ENCODE measurements at places on chromosomes 13 and 19. TPM values are rescaled to one million over a fixed set of nuclear protein-coding genes. Genes with fewer than 3 reads are reported as not detected.

GRCh38 chr19:3108775-3109174, 14.6 kb downstream of the GNA11 start:
- H3K36me3 ChIP-seq: no peaks in the 10 kb centered on the region
- peaks cover 15% of the 10 kb centered on the region for H3K4me1 ChIP-seq
- H3K27ac ChIP-seq: no peak overlapping the region
- no peak overlapping the region for H3K4me3 ChIP-seq

DNA sequence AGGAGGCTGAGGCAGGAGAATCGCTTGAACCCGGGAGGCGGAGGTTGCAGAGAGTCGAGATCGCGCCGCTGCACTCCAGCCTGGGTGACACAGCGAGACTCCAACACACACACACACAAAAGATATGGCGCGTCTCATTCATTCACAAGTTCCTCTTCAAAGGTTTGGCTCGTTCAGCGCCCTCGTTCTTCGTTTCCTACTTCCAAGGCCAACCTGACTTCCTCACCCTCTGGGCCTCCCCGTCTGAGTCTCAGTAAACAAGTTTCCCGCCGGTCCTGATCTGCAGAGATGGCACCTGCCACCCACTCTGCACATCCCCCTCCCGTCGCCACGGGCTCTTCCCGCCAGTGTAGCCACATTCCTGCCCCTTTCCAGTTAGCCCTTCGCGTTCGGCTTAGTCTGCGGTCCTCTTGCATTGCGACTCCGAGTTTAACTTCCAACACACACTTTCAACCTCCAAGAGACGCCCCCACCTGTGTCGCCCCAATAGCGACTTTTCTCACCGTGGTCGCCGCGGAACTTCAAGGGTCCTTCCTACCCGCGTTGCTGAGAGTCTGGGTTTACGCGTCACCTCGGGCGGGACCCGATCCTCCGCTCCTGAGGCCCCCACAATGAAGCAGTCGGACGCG, 1.3 kb upstream of the BSG start:
- peaks cover 3% of the 10 kb centered on the region for H3K36me3 ChIP-seq
- peaks cover 34% of the 10 kb centered on the region for H3K4me1 ChIP-seq
- H3K4me3 ChIP-seq: peak overlapping the region; percentile 88
- peak; percentile 68 for DNase-seq

Gene PLPPR3
- total RNA-seq: not detected

GRCh38 chr19:14094854-14095253, 4.3 kb upstream of the SAMD1 start:
- peaks cover 13% of the 10 kb centered on the region for H3K4me1 ChIP-seq
- H3K4me3 ChIP-seq: no peak overlapping the region
- H3K27me3 ChIP-seq: no peaks in the 10 kb centered on the region
- DNase-seq: no peak

GRCh38 chr13:33611121-33611805, 206.7 kb upstream of the RFC3 start:
- DNase-seq: no peak
- peak overlapping the region; percentile 88 for H3K27ac ChIP-seq
- H3K36me3 ChIP-seq: no peaks in the 10 kb centered on the region
- H3K27me3 ChIP-seq: peaks cover 2% of the 10 kb centered on the region

Data from activated CD8-positive, alpha-beta T cell treated with anti-CD3 and anti-CD28 coated beads, Interleukin-2, amount 10 ng/mL, durations not matched to agents 7 days and 5 days (primary cell).